ENCODE measurements at places on chromosomes 3 and 15.

GRCh38 chr3:29156086-29156715 is 124.7 kb upstream of the RBMS3 start:
- no peak for DNase-seq
- H3K4me3 ChIP-seq, result no peak overlapping the region
- no peak overlapping the region for H3K27ac ChIP-seq
- no peaks in the 10 kb centered on the region for H3K36me3 ChIP-seq

DNA sequence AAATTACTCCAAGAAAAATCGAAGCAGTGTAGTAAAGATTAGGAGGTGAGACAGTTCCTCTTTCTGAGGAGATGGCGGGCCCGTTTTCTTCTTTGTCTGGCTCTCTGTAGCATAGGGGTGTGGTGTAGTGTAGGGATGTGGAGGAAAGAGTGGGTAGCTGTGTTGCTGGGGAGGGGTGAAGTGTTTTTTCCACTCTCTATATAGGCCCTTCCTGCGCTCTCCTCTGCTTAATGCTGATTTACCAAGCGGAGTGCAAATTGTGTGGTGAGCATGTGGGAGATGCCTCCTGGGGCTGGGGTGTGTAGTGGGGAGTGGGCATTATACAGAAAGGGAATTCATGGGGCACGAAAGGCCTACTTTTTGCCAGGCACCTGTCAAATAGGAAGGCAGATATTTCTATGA is 94.9 kb downstream of the ST6GAL1 start:
- H3K36me3 ChIP-seq, result no peaks in the 10 kb centered on the region
- H3K4me3 ChIP-seq, result no peak overlapping the region
- no peaks in the 10 kb centered on the region for H3K4me1 ChIP-seq
- no peak overlapping the region for H3K27ac ChIP-seq
- H3K27me3 ChIP-seq, result no peaks in the 10 kb centered on the region

GRCh38 chr15:67701669-67702068 is 123.6 kb upstream of the SKOR1 start:
- H3K4me1 ChIP-seq, result peaks cover 10% of the 10 kb centered on the region
- DNase-seq, result peak; percentile 21
- H3K4me3 ChIP-seq, result no peak overlapping the region
- H3K27me3 ChIP-seq, result no peaks in the 10 kb centered on the region

DNA sequence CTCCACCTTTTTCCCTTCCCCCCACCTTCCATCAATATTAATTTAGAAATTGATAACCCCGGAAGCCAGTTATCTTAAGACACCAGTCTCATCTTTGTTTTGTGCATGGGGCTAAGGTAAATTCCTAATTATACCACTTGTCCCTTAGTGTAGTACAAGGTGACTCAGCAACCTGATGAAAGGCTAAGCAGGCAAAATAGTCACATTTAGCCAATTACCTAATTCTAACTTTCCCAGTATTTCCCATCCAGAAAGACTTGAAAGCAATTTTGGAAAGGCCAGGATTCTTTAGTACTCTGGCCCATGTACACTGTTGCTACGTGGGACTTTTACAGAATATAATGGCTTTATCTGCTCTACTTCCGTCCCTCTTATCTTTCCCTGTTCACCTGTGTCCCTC is 72.6 kb downstream of the SETD5 start:
- H3K36me3 ChIP-seq, result peaks cover 90% of the 10 kb centered on the region
- H3K4me1 ChIP-seq, result no peaks in the 10 kb centered on the region
- H3K27me3 ChIP-seq, result no peaks in the 10 kb centered on the region
- no peak overlapping the region for H3K4me3 ChIP-seq
- H3K27ac ChIP-seq, result no peak overlapping the region

- H3K4me3 ChIP-seq, result no peak overlapping the region
- peaks cover 83% of the 10 kb centered on the region for H3K4me1 ChIP-seq
- peak; percentile 82 for DNase-seq
- peak overlapping the region; percentile 61 for H3K27ac ChIP-seq
- no peaks in the 10 kb centered on the region for H3K36me3 ChIP-seq
These were observed 61.6 kb upstream of the RYK start for GRCh38 chr3:134312072-134312872.

DNA sequence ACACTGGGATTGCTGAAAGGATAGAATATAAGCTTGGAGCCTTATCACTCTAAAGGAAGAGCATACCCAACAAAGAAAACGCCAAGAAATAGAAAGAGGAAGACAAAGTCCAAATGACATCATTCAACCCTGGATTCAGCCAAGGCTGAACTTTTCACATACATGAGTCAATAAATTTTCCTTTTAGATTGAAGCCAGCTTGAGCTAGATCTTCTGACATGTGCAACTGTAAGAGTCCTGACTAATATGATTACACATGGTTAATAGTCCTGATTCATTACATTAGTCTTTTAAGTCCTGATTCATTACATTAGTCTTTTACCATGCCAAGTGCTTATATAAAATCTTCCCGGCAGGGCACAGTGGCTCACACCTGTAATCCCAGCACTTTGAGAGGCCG is 13.6 kb upstream of the DENND6A start:
- DNase-seq, result peak; percentile 84
- peak overlapping the region; percentile 23 for H3K4me3 ChIP-seq
- peak overlapping the region; percentile 60 for H3K27ac ChIP-seq
- no peaks in the 10 kb centered on the region for H3K36me3 ChIP-seq
- H3K4me1 ChIP-seq, result peaks cover 5% of the 10 kb centered on the region
- H3K27me3 ChIP-seq, result no peaks in the 10 kb centered on the region

DNA sequence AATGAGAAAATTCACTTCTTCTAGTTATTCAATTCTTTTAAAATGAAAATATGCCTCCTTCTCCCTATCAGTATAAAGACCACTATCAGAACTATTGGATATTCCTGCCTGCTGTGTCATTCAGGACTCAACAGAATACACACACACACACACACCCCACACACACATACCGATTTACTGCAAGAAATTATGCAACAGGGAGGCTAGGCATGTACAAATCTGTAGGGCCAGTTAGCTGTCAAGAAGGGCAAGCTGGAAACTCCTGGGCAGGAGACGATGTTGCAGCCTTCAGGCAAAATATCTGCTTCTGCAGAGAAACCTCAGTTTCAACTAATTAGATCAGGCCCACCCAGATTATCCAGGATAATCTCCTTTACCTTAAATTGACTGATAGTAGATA is 13.9 kb upstream of the RYR3 start:
- no peak for DNase-seq
- H3K4me1 ChIP-seq, result peaks cover 8% of the 10 kb centered on the region
- no peaks in the 10 kb centered on the region for H3K36me3 ChIP-seq
- peaks cover 13% of the 10 kb centered on the region for H3K27me3 ChIP-seq
- H3K4me3 ChIP-seq, result no peak overlapping the region

DNA sequence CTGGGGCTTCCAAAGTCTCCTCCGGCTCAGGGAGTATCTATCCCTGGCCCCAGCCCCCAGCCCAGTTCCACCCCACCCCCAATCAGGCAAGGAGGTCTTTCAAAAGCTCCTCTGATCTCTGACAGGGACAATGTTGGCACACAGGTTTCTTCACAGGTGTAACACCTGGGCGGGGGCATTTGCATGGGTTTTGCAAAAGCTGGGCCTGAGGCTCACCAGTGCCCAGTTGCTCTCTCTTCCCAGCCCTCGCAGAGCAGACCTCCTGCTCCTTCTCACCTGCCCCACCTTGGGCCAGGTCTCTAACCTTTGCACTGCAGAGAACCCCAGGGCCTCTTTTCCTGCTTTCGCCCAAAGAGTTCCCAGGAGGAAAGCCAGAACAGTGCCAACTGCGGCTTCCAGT is 8.6 kb upstream of the CSK start:
- H3K4me3 ChIP-seq, result no peak overlapping the region
- H3K36me3 ChIP-seq, result no peaks in the 10 kb centered on the region
- H3K27me3 ChIP-seq, result peaks cover 8% of the 10 kb centered on the region
- no peaks in the 10 kb centered on the region for H3K4me1 ChIP-seq
